ENCODE measurements at places on chromosomes 6 and 20. TPM values are rescaled to one million over a fixed set of nuclear protein-coding genes. Genes with fewer than 3 reads are reported as not detected.
A peak's percentile ranks its signal among the peaks of the same experiment; 100 is the strongest.

Gene GRIK2
- total RNA-seq = 6.2 TPM

Gene ENPP4
- 12.2 TPM for total RNA-seq

Gene MYCT1
- total RNA-seq = 0.53 TPM

Gene SLPI
- total RNA-seq = 1,143 TPM

Gene FAM210B
- 57.0 TPM for total RNA-seq

Gene UBE2C
- 21.9 TPM for total RNA-seq

Gene JAG1
- 51.5 TPM for total RNA-seq

Gene LAMA2
- 55.6 TPM for total RNA-seq

Gene TOMM6
- total RNA-seq = 127 TPM

DNA sequence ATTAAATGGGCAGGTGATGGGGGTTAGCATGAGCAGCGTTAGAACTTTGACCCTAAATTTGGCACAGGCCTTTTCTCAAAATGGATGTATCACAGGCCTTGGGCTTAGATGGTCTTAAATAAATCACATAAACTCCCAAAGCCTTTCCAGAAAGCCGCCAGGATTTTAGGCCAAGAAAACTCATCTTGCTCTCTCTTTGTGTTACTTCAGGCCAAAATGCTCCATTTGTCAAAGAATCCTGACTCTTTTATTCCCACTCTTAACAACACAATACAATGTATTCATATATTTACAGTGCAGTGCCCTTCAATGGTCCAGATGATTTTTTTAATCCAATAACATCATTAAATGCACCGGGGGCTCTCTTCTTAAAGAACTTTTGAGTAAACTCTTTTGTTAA, 5.9 kb upstream of the TCP11 start:
- DNase-seq = no peak

DNA sequence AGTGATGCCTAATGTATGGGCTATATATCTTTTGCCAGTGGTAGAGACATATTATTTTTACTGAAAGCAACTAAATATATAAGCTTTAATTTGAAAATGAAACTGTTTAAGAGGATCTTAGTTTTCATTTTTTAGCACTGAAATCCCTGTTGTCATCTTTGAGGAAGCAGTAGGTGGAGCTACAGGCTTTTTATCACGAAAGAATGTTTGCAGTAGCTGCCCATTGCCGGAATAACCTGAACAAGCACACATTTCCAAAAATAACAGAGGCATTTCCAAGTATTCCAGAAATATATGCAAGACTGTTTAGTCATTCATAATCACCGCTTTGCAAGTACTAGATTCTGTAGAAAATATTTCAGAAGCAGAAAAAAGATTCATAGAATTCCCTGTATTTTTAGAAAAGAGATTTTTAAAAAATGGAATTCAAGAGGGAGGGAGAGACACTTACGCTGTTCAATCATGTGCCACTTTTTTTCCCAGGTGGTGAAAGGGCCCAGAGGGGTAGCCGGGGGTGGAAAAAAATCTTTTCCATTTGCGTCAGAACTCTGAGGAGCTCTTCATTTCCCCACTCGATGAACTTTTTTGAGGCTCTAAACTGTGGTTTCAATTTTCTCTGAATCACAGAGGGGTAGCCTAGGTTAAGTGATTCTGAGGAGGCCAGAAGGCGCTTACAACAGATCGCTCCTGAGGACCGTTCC, 142.5 kb upstream of the FERMT1 start:
- peak; percentile 74 for DNase-seq

- no peak for DNase-seq
Observed at GRCh38 chr20:31838646-31839292, 6.6 kb downstream of the FOXS1 start.

DNA sequence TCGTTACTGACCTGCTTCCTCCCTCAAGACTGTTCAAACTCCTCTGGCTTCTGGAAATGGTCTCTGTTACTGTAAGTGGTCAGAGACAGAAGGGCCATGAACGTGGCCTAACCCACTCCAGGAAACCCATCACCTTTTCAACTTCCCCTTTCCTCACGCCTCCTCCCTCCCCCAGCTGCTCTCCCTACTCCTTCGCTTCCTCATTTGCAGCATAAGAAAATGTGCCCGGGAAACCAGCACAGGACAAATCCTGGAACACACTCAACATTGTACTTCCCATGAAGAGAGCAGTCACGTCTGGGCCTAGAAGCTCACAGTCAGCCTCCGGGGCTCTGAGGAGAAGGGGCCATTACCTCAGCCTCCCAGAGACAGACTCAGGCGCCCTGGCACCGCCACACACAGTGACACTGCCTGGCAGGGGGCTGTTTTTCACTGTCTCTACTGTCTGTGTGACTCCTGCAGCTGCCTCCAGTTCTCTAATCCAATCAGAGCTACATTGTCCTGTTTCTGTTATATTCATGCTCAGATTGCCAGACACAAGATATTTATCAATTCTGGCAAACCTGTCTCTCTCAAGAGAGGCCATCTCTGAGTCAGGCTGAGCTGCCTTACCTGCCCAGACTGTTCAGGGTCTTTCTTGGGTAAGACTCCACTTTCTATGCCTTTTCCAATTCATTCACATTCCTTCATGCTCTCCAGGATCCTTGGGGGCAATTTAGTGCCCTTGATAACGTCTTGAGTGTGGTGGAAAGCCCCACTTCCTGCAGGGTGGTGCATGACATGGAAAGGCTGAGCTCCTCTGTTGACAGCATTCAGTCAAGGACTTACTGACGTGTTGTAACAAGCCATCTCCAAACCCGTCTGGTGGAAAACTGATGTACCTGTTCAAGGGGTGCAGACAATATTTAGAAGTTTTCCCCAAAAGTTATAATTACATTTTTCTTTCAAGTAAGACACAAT, 242.2 kb downstream of the HIVEP2 start:
- DNase-seq = no peak

- DNase-seq = peak; percentile 97
Observed at GRCh38 chr6:158869826-158870648, 50.9 kb upstream of the EZR start.

DNA sequence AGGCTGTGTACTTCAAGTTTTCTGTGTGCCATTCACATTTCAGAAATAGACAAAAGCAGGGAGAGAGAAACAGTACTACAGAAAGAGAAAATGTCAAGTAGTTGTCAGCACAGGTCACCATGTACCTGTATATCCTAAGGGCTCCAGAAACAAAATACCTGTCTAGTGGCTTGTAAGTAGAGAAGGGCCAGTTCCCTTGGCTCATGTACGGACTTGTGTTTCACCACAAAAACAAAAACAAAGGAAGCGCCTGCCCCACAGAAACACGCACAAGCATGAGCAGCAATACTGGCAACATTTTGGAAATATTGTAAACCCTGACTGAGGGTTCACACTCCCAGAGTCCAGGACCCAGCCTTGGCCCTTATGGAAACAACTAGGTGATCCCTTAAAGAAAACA, 44.3 kb downstream of the CNKSR3 start:
- DNase-seq = no peak

- no peak for DNase-seq
Observed at GRCh38 chr6:53240761-53241160, 92.1 kb upstream of the GCM1 start.

- no peak for DNase-seq
Observed at GRCh38 chr6:166561771-166562359, 24.6 kb downstream of the RAMACL start.

DNA sequence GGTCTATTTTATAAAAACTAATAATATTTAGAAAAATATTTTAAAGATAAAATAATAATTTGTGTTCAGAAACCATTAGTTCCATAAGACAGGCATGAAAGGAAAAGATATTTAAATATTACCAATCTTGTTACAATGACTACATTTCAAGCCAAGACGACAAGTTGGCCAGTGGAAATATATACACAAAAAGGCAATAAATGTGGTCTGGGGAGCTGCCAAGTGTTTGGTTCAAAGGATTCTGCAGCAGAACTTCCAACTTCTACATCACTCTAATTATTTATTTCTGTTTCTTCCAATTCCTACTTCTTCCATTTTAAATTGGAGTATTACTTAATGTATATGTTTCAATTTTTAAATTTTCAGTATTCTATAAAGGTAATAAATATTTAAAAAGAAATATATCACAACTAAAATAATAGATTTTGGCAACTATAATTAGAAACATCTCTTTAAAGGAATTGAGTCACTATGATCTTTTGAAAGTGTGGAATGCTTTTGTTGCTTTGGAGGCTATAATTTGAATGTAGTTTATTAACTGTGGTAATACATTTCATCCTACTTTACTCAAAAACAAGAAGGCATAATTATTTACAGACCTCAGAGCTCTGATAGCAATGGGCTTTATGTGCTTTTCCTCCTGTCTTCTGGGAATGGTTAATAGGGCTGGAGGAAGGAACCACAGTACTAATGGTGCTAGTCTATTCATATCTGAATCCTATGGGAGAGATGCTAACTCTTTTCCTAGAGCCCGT, 129.7 kb upstream of the FAM184A start:
- DNase-seq = no peak

- no peak for DNase-seq
Observed at GRCh38 chr20:25022680-25023079, 30.1 kb upstream of the APMAP start.

DNA sequence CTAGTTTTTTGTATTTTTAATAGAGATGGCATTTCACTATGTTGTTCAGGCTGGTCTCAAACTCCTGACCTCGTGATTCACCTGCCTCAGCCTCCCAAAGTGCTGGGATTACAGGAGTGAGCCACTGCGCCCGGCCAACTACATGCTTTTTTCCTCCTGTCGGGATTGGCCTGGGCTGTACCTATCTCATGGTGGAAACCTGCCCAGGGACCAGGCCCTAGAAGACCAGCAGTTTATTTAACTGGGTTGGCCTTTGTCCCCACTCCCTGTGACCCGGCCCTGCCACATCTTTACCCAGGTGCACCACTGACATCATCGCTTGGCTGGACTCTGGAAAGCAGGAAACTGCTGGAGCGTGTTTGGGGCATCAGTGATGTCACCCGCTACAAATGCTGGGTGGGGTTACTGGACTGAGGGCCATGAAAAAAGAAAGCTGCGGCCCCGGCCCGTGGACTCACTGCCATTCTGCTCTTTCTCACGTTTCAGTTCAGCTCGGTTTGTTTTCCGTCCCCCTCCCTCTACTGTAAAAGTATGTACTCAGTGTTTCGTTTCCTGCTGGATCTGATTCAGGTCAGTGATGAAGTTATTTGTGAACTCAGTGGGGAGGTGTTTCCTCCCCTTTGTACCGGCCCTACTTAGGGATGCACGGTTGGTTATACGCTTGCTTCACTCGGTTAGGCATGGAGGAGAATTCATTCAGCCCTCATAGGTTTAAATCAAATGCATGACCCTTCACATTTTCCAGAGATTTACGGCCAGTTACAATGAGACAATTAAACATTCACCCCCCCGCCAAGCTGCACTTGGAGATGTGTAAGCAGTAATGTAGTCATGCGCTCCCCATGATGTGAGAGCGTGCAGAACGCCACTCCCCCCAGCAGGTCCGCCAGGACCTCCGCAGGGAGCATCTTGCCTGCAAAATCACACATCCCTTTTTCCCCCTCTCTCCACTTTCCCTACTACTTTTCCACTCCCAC, 179.3 kb downstream of the MTHFD1L start:
- peak; percentile 75 for DNase-seq

DNA sequence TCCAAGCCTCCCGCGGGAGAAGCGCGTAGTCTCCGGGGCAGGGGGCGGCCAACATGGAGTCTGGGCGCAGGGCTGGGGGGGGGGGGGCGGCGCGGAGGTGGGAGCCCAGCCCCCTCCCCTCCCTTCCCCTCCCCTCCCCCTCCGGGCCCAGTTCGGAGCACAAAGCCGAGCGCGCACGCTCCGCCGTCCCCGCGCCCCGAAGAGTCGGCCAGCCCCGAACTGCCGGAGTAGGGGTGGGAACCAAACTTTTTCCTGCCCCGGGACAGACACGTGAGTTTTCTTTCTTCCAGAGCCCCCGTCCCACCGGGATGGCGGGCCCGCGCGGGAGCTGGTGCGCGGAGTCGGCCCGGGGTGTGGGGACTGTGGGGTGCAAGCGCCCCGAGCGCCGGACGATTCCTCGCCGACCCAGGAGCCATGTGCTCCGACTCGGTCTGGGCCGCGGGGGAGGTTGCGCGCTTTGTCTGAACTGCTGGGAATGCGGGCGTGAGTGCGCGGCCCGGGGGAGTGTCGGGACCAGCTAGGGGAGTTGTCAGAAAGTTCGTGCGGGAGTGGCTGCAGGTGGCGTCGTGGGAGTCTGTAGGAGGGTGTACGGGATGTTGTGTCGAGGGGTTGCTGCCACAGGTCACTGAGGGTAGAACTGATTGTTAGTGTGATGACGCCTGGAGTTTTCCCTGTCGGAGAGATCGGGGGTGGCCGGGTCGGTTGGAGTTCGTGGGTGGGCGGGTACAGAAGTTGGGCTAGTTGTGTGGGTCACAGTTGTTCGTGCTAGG, 1.2 kb downstream of the TGIF2 start:
- DNase-seq = peak; percentile 78

GRCh38 chr20:7741866-7742265, 198.4 kb downstream of the HAO1 start:
- no peak for DNase-seq

GRCh38 chr6:14747881-14748520, 497.9 kb upstream of the JARID2 start:
- no peak for DNase-seq
